Stimulated activated CD8-positive, alpha-beta memory T cell treated with anti-CD3 and anti-CD28 coated beads, Interleukin-15, amount 100 ng/mL, for 4 hours (primary cell): ENCODE measurements at places on chromosomes 7 and 10.

- DNase-seq = no peak
These were observed 346.8 kb downstream of the PTPRN2 start for GRCh38 chr7:158240801-158241200.

- no peak for DNase-seq
These were observed 7.0 kb downstream of the SHLD2 start for GRCh38 chr10:87101996-87102395.

- DNase-seq = no peak
These were observed 19.2 kb downstream of the ELFN1 start for GRCh38 chr7:1689311-1689710.

DNA sequence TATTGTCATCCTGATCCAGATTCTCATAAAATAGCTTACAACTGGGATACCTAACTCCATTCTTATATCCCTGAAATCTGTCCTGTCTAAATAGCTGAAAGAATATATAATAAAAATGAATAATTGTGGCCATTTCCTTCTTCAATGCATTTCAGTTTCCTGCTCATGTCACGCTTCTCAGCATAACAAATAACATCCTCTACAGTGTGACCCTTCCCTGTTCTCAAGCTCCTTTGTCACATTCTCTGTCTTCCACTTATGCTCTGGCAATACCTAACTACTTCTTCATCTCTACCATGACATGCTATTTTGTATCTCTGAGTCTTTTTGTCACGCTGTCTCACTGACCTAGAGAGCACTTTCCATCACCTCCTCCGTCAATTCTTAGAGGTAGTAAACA, 884.1 kb upstream of the LRRTM3 start:
- no peak for DNase-seq

DNA sequence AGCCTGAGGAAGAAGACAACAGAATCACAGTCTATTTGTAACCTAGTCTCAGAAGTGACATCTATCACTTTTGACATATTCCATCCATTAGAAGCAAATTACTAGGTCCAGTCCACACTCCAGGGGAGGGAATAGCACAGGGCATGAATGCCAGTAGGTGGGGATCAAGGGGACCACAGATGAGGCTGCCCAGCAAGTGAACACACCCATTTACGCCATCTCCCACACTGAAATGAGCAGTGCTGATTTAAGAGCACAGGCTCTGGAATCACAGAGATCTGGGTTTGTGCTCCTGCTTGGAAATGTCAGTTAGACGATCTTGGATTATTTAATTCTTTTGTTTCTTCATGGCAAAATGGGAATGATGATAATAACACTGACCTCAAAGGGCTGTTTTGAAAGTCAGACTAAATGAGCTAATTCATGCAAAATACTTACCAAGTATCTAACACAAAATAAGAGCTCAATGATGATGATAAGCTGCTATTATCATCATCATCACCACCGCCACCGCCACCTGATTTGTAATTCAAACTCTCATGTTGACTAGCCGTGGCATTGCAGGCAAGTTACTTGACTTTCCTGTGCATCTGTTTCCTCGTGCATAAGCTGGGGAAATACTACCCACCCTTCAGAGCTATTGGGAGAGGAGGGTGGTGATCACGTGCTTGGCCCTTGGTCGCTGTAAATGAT, 138.9 kb upstream of the KLF14 start:
- DNase-seq = no peak

- DNase-seq = no peak
These were observed 8.1 kb upstream of the CROT start for GRCh38 chr7:87337331-87337730.

DNA sequence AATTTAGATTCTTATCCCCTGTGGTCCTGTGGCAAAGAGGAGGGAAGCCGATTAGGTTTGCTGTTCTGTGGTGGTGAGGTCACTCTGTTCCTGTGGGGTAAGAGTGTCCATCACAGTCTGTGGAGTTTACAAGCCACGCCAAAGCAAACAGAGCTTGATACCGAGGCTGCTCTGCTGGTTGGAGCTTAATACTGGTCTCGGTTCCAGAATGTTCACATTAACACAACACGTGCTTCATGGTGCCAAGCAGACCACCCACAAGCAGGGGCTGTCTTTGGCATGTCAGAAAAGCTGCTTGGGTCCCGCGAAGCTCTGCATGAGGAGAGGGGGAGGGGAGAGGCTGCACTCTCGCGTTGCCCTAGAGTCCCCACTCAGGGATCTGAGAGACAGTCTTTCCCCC, 47.5 kb downstream of the DNAJB6 start:
- DNase-seq = no peak

- DNase-seq = no peak
These were observed 2.8 kb upstream of the HIBADH start for GRCh38 chr7:27665531-27665930.

- no peak for DNase-seq
These were observed 1080.4 kb downstream of the CNTNAP2 start for GRCh38 chr7:147197006-147197405.

GRCh38 chr10:93178226-93178625, 104.5 kb downstream of the CYP26A1 start:
- DNase-seq = no peak

- DNase-seq = no peak
These were observed 122.5 kb downstream of the HIPK2 start for GRCh38 chr7:139655305-139655704.

DNA sequence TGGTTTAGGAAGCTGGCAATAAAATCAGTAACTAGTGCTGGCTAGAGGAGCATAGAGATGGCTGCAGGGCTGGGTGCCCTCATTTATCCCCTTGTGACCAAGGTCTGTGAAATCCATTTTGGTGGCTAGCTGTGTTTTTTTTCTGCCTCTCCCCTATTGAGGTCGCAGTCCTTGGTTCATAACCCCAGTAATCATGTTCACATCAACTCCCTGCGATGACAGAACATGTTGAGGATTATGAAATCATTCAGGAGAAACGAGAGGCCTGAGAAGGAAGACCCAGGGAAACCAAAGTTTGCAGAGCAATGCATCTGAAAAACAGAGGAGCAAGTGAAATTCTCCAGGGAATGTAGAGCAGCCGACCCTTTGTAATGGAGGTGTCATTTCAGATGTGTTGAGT, 126.9 kb downstream of the TACC2 start:
- DNase-seq = no peak

GRCh38 chr10:5666841-5667630, 641 bp upstream of the ASB13 start:
- DNase-seq = no peak

DNA sequence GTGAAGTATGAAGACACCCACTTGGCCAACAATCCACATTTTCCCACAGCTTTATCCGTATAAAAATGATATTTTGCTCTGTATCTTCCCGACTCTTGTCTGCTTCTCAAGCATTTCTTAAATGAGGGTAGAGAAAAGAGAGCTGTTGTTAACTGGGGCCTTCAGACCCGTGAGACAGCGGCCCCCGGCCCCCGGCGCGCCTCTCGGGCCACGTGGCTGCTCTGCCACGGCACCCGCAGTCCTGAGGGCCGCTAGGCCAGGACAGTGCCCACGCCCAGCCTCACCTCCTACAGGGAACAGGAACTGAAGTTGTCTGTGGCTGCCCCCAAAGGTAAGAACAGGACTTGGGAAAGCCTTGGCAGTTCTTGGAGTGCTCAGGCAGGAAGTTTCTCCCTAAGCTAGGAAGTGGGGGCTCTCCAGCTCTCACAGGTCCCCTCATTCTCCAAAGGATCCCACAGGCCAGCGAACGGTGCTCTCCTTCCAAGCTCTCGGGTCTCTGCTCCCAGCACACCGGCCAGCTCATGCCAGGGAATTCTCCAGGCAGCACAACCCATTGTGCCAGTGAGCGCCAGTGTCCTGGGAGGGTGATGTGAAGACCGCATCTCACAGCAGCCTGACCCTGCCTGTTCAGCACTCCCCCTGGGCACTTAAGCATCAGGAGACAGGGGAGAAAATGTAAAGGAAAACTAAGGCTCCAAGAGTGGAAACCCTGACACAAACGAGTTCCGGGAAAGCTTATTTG, 230.3 kb upstream of the PFKP start:
- no peak for DNase-seq

DNA sequence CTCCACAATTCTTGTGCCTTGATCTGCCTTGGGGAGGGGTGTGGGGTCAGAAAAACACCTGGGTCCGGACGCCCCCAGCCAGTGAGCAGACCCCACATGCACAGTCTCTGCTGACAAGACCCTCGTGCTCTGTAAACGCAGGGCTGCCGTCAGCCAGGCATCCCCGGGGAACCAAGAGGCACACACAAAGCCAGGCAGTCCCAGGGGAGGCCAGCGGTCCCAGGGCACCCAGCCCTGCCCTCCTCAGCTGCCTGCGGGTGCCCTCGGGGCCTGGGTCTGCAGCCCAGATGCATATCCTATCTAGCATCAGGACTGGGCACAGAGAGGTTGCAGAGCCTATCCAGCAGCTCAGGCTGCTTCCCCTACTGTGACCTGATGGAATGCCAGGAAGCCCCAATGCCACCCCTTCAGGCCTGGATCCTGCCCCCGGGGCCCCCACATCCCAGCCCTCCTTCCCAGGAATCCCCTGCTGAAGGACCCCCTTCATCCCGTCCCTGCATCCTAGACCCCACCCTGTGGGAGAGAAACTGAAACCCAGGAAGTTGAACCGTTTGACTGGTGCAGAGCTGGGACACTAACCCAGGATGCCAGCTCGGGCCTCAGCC, 92.4 kb downstream of the MICALL2 start:
- no peak for DNase-seq

DNA sequence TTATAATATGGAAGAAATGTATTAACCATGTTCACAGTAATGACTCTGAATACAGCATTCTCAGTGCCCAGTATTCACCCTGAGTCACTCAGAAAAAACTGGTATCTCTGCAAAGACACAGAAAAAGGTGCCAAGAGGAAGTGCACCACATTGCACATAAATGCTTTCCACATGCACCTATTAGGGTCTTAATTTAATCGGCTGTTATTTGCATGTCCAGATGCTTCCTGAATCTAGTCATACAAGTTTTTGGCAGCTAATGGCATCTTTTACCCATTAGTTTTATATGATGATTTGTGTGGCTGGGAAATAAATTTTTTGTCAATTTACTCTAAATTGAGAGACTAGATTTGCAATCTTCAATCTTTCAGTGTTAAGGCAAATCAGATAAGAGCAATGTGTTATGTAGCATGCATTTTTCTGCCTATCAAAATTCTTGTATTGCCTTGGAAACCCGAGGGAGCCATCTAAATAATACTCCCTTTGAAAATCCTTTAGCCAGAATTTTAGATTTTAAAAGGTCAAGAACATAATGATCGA, 58.2 kb downstream of the ZNF680 start:
- no peak for DNase-seq

GRCh38 chr7:729140-730000, 2.3 kb upstream of the PRKAR1B start:
- no peak for DNase-seq

DNA sequence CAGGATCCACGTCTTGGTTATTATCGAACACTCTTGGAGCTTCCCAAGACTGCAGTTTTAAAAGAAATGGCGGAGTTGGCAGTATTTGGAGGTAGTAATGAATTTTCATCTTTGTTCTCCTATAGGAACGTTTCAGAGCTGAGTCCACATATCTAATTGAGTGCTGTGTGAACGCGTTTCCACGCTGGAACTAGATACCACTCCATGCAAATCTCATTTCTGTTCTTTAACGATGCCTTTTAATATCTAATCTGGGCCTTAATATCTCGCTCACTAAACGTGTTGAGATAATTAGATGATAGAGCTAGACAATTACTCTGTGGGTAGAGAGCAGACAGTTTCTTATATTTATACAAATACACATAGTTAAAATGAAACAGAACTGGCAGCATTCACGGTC, 523.6 kb downstream of the DNAJB6 start:
- DNase-seq = no peak

GRCh38 chr10:86049442-86049841, 317.2 kb downstream of the GRID1 start:
- DNase-seq = no peak

DNA sequence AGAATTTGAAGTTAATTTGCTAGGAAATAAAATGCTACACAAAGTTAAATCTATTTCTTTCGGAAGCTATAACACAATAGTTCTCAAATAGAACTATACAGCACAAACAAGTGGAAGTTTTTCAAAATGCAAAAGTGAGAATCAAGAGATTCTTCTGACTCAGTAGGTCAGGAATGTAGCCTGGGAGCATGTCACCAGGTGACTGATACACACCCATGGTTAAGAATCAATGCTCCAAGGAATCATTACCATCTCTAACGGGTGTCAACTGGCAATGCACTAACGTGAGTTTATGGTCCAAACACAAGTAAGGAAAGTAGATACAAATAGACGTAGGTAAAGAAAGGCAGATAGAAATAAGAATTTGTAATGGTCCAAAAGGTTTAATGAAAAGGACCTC, 170.5 kb downstream of the SRPK2 start:
- DNase-seq = no peak

GRCh38 chr10:131739206-131739605, 161.6 kb upstream of the PPP2R2D start:
- DNase-seq = no peak

GRCh38 chr7:2476776-2477446, 713 bp upstream of the GRIFIN start:
- no peak for DNase-seq

- no peak for DNase-seq
These were observed 387.6 kb downstream of the KCNMA1 start for GRCh38 chr10:77249901-77250459.
